ENCODE measurements at places on chromosomes 16 and 17. TPM values are rescaled to one million over a fixed set of nuclear protein-coding genes. Genes with fewer than 3 reads are reported as not detected.

GRCh38 chr17:50691550-50692447 lies 15.9 kb downstream of the ANKRD40 start:
- no peak for DNase-seq

The SEPTIN1 gene
- 195 TPM for total RNA-seq

DNA sequence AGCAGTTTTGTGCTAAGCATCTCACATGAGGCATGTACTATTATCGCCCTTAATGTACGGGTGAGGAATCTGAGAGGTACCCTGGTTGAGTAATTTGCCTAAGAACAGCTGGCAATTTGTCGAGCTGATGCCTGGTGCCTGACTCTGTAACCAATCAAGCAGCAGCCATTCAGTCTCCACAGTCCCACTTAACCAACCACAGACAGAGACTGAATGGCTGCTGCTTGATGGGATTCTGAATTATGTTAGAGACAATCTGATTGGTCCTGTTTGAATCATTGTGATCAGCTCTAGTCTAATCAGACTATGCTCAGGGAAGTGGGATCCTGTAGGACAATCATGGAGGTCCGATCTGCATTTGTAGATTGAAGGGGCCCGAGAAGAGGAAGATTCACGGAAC lies 447.0 kb downstream of the SHISA9 start:
- no peak for DNase-seq

The CLEC3A gene
- not detected for total RNA-seq

- DNase-seq: no peak
Measured at GRCh38 chr17:77282524-77283515, 142.1 kb downstream of the SEC14L1 start.
